ENCODE measurements at places on chromosomes 16 and 17. TPM values are rescaled to one million over a fixed set of nuclear protein-coding genes. Genes with fewer than 3 reads are reported as not detected.

The FZD2 gene
- 20.6 TPM for total RNA-seq

GRCh38 chr17:10001306-10001873 lies 96.3 kb upstream of the RCVRN start:
- no peak overlapping the region for H3K4me3 ChIP-seq
- H3K27me3 ChIP-seq: no peaks in the 10 kb centered on the region
- H3K27ac ChIP-seq: peak overlapping the region; percentile 52
- DNase-seq: no peak
- H3K36me3 ChIP-seq: no peaks in the 10 kb centered on the region

The SMG1 gene
- 83.5 TPM for total RNA-seq

GRCh38 chr17:27622986-27623385 lies 8.0 kb upstream of the LGALS9 start:
- H3K4me3 ChIP-seq: no peak overlapping the region
- no peaks in the 10 kb centered on the region for H3K4me1 ChIP-seq
- DNase-seq: no peak
- no peak overlapping the region for H3K27ac ChIP-seq

The CHAD gene
- total RNA-seq: not detected

- H3K36me3 ChIP-seq: peaks cover 4% of the 10 kb centered on the region
- H3K4me1 ChIP-seq: peaks cover 39% of the 10 kb centered on the region
- H3K4me3 ChIP-seq: no peak overlapping the region
- H3K27me3 ChIP-seq: no peaks in the 10 kb centered on the region
- DNase-seq: no peak
- H3K27ac ChIP-seq: no peak overlapping the region
Measured at GRCh38 chr17:15509095-15509494, 41.7 kb upstream of the CDRT4 start.

- H3K27ac ChIP-seq: peak overlapping the region; percentile 97
- H3K27me3 ChIP-seq: no peaks in the 10 kb centered on the region
- H3K4me3 ChIP-seq: peak overlapping the region; percentile 85
Measured at GRCh38 chr16:28925386-28926228, 569 bp upstream of the RABEP2 start.

The FLCN gene
- total RNA-seq: 71.6 TPM

DNA sequence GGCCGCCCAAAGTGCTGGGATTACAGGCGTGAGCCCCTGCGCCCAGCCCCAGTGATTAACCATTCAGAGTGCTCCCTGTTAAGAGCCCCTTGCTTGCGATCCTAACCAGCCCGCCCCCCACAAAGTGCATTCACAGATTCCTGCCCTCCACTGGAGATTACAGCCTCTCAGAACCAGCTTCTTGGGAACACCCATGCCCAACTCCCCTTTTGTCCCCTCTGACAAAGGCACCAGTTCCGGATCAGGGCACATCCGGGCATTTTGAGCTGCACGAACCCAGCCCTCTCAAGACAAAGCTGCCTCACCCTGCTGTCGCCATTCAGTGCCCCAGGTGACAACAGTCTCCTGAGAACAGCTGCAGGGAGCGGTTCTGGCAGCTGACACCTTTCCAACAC lies 848 bp upstream of the KRT19 start:
- no peak overlapping the region for H3K27ac ChIP-seq
- no peaks in the 10 kb centered on the region for H3K36me3 ChIP-seq
- no peaks in the 10 kb centered on the region for H3K4me1 ChIP-seq
- DNase-seq: no peak
- no peak overlapping the region for H3K4me3 ChIP-seq
- H3K27me3 ChIP-seq: no peaks in the 10 kb centered on the region

- DNase-seq: no peak
- no peaks in the 10 kb centered on the region for H3K4me1 ChIP-seq
- H3K27me3 ChIP-seq: no peaks in the 10 kb centered on the region
- no peak overlapping the region for H3K4me3 ChIP-seq
- H3K27ac ChIP-seq: no peak overlapping the region
- no peaks in the 10 kb centered on the region for H3K36me3 ChIP-seq
Measured at GRCh38 chr16:5257462-5257861, 159.9 kb upstream of the EEF2KMT start.

DNA sequence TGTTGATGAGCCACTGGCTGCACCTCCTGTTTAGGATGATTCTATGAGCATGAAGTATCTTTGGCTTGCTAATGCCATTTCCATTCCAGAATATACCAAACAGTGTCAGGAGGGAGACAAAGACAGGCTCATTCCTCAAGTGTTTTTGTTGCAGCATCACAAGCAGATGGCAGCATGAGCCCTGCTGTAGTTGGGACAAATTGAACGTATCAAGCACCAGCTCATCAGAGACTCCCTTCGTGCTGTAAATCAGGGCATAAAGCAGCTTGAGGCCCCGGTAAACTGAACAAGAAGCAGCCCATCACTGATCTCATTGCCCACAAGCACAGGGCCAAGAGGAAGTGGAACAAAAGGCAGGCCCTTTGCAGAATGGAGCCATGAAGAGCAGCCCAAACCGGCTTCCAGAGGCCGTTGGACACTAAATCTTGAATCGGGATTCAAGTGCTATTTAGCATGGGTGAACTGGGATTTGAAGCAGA lies 45.9 kb upstream of the HS3ST3A1 start:
- DNase-seq: no peak
- no peaks in the 10 kb centered on the region for H3K4me1 ChIP-seq
- no peak overlapping the region for H3K4me3 ChIP-seq

The PIMREG gene
- total RNA-seq: not detected

The ABAT gene
- total RNA-seq: 23.3 TPM

DNA sequence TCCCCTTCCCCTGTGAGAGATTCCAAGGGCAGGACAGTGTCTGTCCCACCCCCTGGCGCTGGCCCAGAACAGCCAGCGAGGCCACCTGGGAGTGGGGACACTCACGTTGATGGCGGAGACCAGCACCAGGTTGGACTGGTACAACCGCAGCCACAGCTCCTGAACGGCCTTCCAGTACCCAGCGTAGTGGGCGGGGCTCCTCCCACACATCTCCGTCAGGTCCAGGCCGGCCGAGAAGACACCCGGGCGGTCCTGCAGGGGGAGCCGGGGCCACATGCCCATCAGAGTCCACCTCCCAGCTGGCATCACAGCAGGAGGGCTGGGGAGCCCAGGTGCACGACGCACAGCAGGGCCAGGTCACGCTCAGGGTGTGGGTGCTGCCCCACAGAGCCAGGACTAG lies 7.1 kb downstream of the ECI1 start:
- no peaks in the 10 kb centered on the region for H3K27me3 ChIP-seq
- H3K4me3 ChIP-seq: no peak overlapping the region
- no peak for DNase-seq
- H3K4me1 ChIP-seq: no peaks in the 10 kb centered on the region
- no peak overlapping the region for H3K27ac ChIP-seq

DNA sequence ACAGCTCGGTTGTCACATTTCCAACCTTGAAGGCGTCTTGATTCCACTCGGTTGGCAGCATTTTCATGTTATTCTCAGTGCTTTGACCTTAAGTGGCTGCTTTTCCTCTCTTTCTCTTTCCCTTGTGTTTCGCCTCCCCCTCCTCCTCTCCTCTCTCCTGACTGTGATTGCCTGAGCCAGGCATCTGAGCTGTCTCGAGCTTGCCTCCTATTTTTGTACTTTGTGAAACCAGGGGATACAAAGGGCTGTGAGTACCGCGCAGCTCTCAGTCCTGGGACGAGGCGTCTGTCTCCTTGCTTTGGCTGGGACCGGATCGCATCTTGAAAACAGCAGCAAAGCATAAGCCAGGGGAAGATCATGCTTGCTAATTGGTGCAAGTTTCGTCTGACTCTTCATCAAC lies 48.8 kb upstream of the SDK2 start:
- no peaks in the 10 kb centered on the region for H3K27me3 ChIP-seq
- DNase-seq: no peak
- no peaks in the 10 kb centered on the region for H3K36me3 ChIP-seq
- H3K4me3 ChIP-seq: no peak overlapping the region
- H3K4me1 ChIP-seq: no peaks in the 10 kb centered on the region

The TMEM235 gene
- total RNA-seq: not detected

- H3K27me3 ChIP-seq: no peaks in the 10 kb centered on the region
- H3K4me1 ChIP-seq: peaks cover 6% of the 10 kb centered on the region
- no peaks in the 10 kb centered on the region for H3K36me3 ChIP-seq
- H3K27ac ChIP-seq: no peak overlapping the region
Measured at GRCh38 chr17:20989991-20990855, 52.6 kb downstream of the USP22 start.

Measured in tibial nerve (tissue), 4 donors.